ENCODE measurements at places on chromosomes 11 and 22.
A peak's percentile ranks its signal among the peaks of the same experiment; 100 is the strongest.

- no peak for DNase-seq
Observed at GRCh38 chr11:134714021-134714656, 302.1 kb upstream of the B3GAT1 start.

DNA sequence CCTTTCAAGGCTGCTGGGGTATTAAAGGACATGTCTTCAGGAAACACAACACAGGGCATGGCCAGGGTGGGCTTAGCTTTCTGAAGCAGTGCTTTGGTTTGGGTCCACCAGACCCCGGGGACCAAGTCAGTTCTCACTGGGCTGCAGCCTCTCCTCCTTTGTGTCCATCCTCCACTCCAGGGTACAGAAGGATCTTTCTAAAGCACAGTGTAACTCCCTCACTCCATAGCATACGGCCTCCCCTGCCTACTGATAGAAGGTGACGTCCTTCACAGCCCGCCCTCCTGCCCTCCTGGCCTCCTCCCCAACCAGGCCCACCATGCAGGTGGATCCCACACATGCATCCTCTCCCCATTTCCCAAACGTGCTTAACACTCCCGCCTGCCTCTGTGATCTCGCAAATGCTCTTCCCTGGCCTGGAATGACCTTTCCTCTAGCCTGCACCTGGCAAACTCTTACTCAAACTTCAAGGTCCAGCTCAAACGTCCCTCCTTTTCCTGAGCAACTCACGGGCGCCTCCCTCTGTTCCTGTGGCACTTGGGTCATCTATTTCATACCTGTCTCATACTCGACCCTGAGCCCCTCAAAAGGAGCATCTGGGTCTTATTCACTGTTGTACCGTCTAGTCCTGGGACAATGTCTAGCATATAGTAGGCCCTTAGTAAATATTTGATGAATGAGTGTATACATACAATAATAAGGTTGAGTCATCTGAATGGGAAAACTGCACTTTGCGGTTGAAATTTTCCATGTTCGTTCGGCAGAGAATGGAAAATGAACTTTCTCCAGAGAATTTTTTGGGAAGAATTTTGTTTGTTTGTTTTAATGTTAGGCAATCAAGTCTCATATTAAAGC is 187.7 kb downstream of the EFCAB6 start:
- no peak for DNase-seq

DNA sequence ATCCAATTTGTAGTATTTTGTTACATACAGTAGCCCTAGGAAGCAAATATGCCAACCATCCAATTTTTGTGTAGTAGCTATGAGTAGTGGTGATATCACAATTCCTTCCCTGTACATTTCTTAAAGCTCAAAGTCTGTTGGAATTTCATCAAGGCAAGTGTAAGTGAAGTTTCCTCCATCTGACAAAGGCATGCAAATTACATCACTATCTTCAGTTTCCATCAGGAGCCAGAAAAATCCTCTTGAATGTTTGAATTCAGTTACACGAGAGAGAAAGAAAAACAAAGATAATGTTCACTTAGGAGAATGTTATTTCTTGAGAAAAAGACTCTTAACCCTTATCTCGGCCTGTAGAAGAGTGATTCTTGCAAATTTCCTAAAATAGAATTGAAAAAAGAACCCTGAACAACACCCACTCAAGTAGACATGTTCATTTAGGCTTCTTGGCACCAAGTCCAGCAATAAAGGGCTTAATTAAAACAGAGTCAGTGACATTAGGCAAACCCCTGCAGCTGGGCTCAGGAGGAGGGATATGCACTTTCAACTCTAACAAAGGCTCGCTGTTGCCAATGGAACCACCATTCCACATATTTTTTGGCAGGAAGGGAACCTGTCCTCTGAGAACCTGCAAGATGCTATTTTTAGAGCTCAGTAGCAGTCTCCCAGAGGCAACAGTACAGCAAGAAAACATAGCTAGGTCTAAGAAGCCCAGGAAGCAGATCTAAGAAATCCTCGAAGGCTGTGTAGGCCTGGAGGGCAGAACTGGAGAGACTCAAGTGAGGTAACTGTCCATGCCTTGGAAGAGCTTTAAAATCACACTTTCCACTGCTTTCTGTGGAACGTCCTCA is 144.6 kb downstream of the CCDC81 start:
- peak; percentile 59 for DNase-seq

DNA sequence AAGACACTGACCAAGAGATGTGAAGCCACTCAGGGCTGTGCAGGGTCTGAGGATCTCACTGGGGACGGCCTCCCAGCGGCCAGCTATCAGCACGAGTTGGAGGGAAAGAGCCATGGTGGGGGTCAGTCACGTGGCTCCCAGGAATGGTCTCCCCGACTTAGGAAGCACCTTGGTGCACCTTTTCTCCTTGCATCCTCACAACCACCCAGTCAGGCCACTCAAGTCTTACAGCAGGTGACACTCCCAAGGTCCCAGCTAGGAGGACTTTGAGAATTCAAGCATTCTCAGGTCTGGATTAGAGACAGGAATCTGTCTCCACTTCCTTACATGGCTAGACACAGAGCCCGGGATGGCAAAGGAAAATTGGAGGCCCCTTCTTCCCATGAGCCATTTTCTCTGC is 2.7 kb downstream of the RNASEH2C start:
- no peak for DNase-seq

- DNase-seq, result no peak
Observed at GRCh38 chr22:29581799-29582198, 886 bp upstream of the NIPSNAP1 start.

GRCh38 chr11:74009230-74009547 is 304 bp upstream of the UCP3 start:
- no peak for DNase-seq

DNA sequence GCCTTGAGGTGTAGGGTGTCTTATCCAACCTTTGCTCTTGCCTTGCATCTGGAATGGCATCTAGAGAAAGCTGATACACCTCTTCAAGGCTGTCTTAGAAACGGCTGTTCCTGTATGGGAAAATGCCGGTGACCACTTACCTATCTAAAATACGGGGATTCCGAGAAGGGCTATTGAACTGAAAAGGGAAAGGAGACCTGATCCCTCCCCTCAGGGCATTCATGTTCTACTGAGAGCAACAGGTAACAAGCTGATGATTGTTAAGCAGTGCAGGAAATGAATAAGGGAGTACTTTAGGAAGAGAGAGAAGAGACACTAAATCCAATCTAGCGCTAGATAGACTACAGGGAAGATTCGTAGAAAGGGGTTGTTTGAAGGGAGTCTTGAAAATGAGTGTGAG is 1388.1 kb downstream of the FAM181B start:
- DNase-seq, result no peak

GRCh38 chr11:36361901-36362391 is 65.9 kb downstream of the PRR5L start:
- DNase-seq, result peak; percentile 89

GRCh38 chr11:40998920-40999319 is 460.5 kb downstream of the LRRC4C start:
- DNase-seq, result no peak

GRCh38 chr11:29153078-29153477 is 863.8 kb downstream of the KCNA4 start:
- no peak for DNase-seq

- DNase-seq, result no peak
Observed at GRCh38 chr11:59355226-59355625, 3.5 kb upstream of the OR5AN1 start.

DNA sequence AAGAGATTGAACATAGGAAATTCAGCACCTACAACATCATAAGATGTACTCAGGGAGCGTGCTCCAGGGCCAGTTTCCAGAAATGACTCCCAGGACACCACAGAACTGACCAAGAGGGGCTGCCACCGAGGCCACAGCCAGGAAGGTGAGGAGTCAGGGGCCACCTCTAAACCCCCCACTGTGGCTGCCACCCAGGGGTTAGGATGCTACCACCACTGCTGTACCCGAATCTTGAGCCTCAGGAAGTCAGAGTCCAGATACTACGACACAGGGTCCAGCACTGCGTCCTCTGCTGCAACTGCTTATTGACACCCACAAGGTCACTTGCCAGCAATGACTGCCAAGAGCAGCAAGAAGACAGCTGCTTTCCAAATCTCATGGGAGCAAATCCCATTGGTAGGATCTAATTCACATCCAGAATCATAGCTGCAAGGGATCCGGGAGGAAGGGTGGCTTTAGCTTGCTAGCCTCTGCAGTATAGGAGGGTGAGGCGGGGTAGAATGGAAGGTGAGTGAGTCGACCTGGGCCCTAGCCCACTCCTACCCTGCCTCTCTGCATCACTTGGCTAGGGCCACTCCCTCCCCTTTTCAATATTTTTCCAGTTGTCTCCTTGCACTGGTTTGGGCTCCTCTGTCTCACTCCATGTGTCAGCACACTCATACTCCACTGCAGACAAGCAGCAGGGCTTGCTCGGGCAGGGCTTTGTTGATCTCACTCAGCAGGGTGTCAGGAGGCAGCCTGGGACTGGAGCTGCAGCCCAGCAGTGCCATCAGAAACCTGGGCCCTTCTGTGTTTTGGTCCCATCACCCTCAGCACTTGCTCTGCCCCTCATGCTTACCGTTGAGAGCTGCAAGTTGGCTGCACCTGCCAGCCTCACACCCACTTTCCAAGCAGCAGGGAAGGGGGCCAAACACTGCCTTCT is 18.1 kb upstream of the CYTH4 start:
- no peak for DNase-seq

DNA sequence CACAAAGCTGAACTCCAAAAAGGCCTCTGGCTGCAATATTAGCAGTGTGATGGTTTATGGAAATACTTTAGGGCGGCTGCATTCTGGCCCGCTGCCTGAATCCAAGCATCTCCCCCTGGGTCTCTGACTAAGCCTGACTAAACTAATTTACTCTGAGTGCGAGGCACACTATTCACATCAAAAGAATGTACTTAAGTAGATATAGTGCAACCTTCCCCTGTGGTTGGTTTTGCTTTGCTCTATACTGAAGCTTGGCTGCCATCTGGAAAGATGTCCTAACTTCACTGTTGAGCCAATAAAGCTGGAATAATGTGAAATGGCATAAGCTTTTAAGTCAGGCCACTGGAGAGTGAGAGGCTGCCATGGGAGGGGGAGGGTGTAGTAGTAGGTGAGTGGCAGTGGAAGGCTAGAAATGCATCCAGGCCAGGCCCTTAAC is 321.6 kb downstream of the AASDHPPT start:
- peak; percentile 91 for DNase-seq

- DNase-seq, result no peak
Observed at GRCh38 chr11:96275801-96276594, 67.0 kb downstream of the MAML2 start.

- no peak for DNase-seq
Observed at GRCh38 chr11:12809864-12810567, 135.8 kb downstream of the TEAD1 start.
